ENCODE measurements at places on chromosomes 12 and 14. TPM values are rescaled to one million over a fixed set of nuclear protein-coding genes. Genes with fewer than 3 reads are reported as not detected.

OR6C65 gene
- total RNA-seq, result not detected

DNA sequence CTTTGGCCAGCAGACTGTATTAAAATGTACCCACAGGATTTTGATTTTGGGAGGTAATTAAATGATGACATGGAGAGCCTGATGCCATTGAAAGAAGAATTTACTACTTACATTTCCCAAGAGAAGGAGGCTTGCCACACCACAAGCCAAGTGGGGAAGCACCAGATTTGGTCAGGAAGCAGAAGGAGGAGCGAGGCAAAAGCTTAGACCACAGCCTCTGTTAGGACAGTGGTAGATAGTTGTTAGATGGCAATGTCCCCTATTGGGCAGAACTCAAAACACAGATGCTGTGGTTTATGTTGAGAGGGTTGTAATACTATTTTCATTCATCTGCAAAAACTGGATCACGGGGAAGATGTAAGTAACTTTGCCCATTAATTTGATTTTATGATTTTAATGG lies 709.4 kb downstream of the VRK1 start:
- no peak for DNase-seq

DNA sequence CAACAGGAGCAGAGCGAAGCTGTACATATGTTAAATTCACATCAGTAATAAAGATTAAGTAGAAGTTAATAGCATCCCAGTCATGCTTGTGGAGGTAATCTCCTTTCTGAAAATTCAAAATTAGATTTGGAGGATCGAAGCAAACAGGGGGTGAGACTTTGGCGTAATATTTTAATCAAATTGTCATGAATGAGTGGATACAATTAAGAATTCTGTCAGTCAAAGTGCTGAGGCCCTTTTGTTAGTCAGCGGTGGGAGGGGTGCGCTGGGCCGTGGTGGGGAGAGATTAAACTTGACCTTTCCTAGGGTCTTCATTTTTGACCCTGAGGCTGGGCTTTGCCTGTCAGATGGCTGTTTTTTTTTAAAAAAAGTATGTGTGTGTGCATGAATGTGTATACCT lies 226.7 kb downstream of the VRK1 start:
- DNase-seq, result no peak

DNA sequence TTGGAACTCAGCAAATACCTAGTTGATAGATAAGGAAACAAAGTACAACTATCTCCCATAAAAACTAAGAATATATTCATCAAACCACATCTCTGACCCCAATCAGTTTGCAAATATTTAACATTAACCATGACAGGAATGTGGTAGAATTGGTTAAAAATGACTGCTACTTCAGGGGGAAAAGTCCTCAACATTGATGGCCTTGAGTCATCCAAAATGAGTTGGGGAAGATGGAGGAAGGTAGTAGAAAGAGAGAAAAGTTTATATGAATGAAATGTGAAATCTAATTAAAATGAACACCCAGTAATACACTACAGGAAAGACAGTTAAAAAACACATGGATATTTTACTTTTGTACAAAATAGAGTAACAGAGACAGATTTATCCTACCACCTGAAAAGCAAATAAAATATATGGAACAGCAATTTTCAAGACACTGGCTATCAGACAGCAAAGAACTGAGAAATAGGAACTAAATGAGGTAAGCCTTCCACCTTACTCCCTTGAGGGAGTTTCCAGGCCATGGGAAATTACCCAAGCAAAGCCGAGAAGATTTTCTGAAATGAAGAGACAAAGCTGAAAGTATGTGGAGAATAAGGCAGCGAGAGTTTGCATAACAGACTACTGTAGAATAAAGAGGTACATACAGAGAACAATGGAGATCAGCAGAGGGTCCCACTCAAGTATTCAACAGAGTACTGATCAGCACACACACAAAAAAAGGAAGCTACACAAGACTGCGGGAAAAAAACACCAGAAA lies 49.6 kb downstream of the TC2N start:
- DNase-seq, result no peak

FAM90A1 gene
- 0.48 TPM for total RNA-seq

DNA sequence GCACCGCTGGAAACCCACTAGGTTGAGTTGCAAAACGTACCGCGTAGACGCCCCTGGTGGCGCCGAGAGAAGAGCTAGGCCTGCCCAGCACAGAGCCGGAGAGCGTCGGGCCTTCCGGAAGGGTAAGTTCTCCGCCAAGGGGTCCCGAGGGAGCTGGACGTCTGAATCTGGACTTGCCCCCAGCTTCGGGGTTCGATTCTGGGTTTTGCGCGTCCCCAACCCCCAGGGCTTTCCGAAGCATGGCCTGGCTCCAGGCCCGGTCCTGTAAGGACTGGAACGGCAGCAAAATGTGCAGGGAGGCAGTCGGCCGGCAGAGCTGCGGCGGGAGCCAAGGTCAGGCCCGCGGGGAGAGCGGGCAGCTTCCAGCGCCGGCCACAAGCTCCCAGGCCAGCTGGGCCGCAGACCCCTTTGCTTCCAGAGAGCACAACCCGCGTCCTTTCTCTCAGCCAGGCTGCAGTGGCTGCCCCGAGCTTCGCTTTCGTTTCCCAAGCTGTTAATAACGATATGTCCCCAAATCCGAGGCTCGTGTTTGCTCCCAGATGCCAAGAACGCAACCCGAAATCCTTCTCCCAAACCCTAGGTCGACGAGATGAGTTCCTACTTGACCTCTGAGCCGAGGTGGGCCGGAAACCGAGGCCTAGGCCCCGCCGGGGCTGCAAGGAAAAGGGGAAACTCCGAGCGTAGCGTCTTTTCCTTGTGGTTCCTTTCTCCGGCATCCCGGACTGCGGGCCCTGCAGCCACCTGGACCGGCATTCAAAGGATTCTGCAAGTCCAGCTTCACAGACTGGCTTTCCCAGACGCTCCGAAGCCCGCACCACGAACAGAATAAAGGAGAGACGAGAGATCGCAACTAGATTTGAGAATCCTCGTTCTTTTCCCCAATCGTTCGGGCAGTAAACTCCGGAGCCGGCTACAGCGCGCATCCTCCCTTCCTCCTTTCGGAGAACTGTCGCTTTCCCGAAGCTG lies 3.2 kb upstream of the TBX5 start:
- DNase-seq, result no peak

- DNase-seq, result no peak
These were observed 6.4 kb downstream of the ITGB7 start for GRCh38 chr12:53200458-53201176.

SIX1 gene
- 2.6 TPM for total RNA-seq

NANOG gene
- 0.35 TPM for total RNA-seq

C12orf56 gene
- not detected for total RNA-seq

GRCh38 chr12:116582610-116583009 lies 23.4 kb downstream of the MAP1LC3B2 start:
- no peak for DNase-seq

DNA sequence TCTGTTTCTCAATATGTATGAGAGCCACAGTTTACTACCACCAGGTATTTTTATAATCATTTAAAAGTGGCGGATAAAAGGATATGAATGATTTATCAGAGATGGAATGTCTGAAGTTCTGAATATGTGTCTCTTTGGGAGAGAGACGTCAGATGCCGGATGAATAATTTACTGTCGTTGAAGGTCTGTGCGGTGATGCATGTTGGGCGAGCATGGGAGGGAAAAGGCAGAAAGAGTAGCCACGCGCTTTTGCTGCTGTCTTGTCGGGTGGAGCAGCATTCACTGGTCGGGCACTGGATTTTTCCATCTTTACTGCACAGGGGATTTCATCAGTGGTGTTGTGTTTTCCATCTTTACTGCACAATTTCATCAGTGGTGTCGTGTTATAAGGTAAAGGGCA lies 65.6 kb downstream of the SYNE2 start:
- DNase-seq, result no peak

PRDM4 gene
- 28.6 TPM for total RNA-seq

GRCh38 chr12:47651368-47652254 lies 54.2 kb downstream of the RPAP3 start:
- DNase-seq, result no peak

DNA sequence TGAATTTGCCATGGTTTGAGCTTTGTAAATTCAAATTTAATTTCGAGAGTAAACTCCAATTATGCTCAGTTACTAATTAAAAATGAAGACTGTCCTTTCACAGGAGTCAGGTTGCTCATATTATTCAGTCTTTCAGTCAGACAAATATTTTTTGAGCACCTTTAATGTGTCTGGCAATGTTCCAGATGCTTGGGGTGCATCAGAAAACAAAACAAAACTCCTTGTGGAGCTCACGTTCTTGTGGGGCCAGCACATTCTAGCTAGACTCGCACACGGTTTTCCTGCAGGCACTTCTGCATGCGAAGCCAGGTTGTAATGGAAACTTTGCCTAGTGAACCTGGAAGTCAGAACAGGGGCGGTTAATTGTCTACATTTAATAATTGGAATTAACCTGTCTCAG lies 64.0 kb upstream of the ATF1 start:
- no peak for DNase-seq

SSTR1 gene
- 0.29 TPM for total RNA-seq

- DNase-seq, result no peak
These were observed 5.0 kb upstream of the LBHD2 start for GRCh38 chr14:103078860-103079587.

GRCh38 chr12:18990856-18991255 lies 138.7 kb upstream of the PLEKHA5 start:
- no peak for DNase-seq

KRT79 gene
- total RNA-seq, result 2.4 TPM

GRCh38 chr12:108605000-108605689 lies 7.3 kb upstream of the TMEM119 start:
- no peak for DNase-seq

DNA sequence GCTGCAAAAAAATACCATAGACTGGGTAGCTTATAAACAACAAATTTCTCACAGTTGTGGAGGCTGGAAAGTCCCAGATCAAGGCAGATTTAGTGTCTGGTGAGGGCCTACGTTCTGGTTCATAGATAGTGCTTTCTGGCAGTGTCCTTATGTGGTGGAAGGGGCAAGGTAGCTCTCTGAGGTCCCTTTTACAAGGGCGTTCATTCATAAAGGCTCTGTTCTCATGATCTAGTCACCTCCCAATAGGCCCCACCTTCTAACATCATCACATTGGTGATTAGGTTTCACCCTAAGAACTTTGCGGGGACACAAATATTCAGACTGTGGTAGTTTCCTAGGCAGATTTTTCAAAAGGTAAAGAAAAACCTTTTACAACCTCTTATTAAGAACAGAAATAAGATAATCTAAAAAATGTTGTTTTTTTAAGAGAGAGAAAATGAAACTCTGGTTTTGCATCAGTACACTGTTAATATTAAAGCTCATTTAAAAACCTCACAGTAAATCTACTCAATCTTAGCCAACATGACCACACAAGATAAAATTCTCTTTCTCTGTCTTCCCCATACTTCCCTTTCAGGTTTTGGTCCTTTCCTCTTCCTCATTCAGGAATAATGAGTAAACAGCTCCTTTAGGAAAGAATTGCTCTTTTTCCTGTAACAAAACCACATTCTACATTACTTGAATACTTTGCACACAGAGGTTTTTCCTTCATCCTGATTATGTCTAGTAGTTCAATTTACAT lies 117.5 kb downstream of the UNC79 start:
- no peak for DNase-seq

DNA sequence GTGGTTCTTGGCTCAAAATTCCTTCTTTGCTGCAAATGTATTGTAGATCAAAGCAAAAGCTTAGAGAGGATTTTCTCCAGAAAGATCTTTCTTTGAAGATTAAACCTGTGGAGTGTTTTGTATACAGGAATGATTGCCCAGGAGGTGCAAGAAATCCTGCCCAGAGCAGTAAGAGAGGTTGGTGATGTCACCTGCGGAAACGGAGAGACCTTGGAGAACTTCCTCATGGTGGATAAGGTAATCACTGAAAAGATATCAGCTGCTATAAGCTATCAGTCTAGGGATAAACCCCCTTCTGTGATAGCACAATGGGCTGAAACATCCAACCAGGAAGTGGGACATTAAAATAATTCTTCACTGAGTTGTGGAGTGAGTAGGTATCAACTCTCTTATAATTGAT lies 85.7 kb downstream of the MYRFL start:
- DNase-seq, result no peak

DNA sequence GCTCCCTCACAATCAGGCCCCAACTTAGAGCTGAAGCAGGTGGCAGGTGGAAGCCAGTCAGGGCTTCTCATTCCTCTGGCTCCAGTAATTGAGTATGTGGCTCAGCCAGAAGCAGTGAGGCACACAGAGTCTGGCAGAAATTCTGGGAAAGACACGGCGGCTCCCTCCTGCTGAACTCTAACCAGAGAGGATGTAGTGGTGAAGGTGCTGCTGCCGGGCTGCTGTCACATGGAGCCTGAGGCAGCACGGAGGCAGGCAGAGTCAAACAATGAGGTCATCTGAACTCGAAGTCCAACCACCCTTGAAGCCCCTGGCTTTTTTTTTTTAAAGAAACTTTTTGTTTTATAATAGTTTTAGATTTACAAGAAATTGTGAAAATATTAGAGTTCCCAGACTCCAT lies 33.4 kb upstream of the SMOC1 start:
- no peak for DNase-seq

- DNase-seq, result no peak
These were observed 4.0 kb downstream of the NCOR2 start for GRCh38 chr12:124563401-124563800.

OAS3 gene
- 34.7 TPM for total RNA-seq

OTX2 gene
- not detected for total RNA-seq

KCNA1 gene
- 0.19 TPM for total RNA-seq

DNA sequence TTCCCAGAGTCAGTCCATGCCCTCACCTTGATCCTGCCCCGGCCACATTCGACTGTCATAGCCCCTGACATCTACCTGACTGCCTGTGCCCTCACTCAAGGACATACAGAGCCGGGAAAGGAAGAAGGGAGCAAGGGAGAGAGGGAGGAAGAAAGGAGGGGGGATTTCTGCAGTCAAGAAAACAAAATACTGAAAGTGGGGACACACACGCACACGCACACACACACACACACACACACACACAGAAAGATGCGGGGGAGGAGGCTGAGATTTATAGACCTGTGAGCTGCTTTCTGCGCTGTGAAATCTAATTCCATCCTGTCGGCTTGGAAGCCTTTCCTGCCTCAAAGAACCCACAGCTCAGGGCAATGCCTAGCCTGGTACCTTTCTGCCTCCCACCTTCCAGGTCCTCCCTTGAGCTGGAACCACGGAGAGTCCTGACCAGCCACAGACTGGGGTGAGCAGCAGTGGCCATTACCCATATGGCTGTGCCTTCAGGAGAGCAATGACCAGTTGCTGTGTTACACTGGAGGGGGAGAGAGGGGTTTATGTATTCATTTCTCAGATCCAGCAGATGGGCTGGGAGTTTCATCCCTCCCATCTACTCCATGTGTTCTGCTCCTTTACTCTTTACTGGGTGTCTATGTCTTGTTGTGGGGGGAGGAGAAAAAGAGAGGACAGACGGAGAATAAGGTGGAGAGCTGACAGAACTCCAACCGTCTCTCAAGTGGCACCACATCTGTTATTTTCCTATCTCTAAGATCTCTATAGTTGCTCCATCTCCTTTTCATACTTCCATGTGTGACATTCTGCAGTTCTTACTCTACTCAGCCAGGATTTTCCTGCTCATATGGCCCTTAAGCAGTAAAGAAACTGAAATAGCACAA lies 12.9 kb downstream of the C14orf93 start:
- DNase-seq, result peak; percentile 55

GRCh38 chr14:90489916-90490719 lies 93.3 kb downstream of the CALM1 start:
- DNase-seq, result peak; percentile 12

GRCh38 chr14:54667764-54668163 lies 100.8 kb downstream of the SAMD4A start:
- no peak for DNase-seq

TRAFD1 gene
- 17.4 TPM for total RNA-seq

GRCh38 chr12:12171991-12172511 lies 94.8 kb downstream of the LRP6 start:
- no peak for DNase-seq

ACSS3 gene
- 36.2 TPM for total RNA-seq

- DNase-seq, result no peak
These were observed 616 bp upstream of the CCDC77 start for GRCh38 chr12:400828-401227.

- DNase-seq, result no peak
These were observed 187.1 kb downstream of the KITLG start for GRCh38 chr12:88393017-88393767.
